Stimulated activated CD4-positive, alpha-beta T cell treated with anti-CD3 and anti-CD28 coated beads, TNF-alpha, amount 100 ng/mL, for 4 hours (primary cell): ENCODE measurements at places on chromosomes 16 and 17.
A peak's percentile ranks its signal among the peaks of the same experiment; 100 is the strongest.

- no peak for DNase-seq
These were observed 12.2 kb upstream of the SLC52A1 start for GRCh38 chr17:5047446-5047845.

DNA sequence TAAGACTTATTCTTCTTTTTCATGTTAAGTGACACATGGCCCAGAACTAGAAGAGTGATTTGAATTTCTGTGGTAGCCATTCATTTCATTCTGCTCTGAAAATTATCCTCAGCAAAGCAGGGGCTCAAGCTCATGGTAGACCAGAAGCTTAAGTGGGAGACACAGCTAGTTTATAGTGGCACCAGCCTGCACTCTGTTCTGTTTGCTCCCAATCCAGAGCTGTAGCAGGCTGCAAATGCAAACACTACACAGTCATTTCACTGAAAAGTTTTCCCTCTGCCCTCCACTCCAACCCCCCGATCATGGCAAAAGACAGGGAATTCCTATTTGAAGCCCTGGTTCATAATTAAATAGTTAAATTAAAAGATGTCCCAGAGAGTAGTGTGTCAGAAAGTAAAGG lies 17.1 kb downstream of the MPP2 start:
- DNase-seq = no peak

- no peak for DNase-seq
These were observed 22.9 kb upstream of the NKD1 start for GRCh38 chr16:50525262-50525661.

- no peak for DNase-seq
These were observed 1.4 kb downstream of the GOT2 start for GRCh38 chr16:58732545-58733247.

DNA sequence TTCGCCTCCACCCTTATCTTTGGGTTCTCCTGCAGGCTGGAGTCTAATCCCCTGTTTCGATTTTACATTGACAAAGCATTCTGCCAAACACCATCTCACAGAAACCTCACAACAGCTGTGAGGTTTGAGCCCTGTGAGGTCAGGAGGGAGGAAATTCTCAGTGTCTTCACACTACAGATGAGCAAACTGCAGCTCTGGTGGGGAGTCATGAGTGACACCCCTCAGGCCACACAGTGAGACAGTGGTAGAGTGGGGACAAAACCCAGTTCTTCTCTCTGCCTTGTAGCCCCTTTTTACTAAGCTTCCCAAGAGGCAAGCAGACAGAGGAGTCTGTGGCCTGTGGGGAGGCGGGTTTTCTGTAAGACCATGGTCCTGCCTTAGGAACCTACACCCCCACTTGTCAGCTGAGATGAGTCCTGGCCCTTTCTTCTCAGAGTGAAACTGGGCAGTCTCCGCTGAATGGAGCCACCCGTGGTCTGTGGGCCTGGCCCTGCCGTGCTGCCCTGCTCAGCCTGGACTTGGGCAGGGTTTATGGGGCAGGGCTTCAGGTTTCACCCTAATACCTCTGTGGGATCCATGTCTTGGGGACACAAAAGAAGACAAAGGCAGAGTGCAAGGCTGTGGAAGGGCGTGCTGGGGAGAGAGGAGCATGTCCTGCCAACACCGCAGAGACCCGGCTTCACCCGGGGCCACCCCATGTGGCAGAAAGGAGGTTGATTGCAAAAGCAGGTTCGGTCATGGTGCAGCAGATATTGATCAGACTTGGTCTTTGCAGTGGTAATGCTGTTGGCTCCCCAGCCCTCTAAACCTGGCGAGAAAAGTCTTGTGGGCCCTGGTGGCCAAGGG lies 59.0 kb downstream of the ABR start:
- no peak for DNase-seq

GRCh38 chr17:66952031-66952524 lies 12.4 kb upstream of the CACNG4 start:
- DNase-seq = no peak

GRCh38 chr16:30659507-30660423 lies 1.5 kb downstream of the FBRS start:
- DNase-seq = peak; percentile 27

DNA sequence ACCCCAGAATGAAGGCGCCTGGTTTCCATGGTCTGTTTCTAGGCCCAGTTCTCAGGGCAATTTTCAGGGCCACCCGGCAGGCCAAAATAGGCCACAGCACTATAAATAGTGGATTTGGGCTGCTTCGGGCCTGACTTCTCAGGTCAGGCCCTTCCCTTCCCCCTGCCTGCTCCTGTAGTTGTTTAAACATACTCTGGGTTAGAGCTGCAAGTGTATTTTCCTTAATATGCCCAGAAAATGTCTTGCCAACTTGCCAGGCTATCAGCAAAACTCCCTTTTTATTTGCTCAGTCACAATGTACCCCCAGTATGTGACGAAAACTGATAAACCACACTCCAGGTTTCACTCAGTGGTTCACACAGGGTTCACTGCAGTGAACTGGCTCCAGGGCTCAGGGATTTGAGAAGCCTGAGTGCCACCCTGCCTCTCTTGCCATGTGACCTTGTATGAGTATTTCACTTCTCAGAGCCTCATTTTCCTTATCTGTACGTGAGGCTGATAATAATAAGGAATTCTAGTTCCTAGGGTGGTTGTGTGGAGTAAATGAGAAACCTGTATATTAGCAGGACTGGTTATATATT lies 76.5 kb downstream of the GPRC5B start:
- no peak for DNase-seq

GRCh38 chr17:56603486-56604238 lies 10.2 kb downstream of the NOG start:
- no peak for DNase-seq

GRCh38 chr16:55369151-55369550 lies 45.1 kb downstream of the IRX6 start:
- DNase-seq = no peak

DNA sequence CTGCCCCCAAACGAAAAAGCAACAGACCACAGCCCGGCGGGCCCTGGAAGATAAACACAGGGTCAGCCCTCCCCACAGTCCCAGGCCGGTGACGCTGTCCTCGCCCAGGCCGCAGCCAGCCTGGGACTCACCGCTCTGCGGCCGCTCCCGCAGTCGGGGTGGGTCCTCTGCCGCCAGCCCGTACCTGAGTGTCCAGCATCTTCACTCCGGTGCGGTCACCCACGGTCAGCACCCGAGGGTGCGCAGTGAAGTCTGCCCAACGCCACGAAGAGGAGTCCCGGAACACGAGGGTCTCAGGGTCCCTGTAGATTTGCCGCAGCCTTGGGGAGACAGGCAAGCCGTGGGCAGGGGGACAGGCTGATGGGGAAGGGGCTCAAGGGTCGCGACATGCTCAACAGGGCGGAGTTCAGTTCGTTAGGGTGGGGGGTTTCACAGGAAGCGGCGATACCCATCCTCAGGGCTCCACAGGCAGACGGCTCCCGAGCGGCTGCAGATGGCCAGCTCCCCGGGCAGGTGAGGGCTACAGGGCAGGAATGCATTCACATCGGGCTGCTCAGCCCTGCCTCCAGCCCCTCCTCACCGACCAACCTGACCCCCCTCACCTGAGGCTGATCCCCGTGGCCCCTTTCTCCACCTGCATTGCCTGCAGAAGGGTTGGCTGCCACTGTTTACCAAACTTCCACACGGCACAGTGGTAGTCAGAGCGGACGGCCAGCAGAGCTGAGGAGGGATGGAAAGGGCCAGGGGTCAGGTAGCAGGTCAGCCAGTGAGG lies 5.5 kb downstream of the TAF1C start:
- DNase-seq = no peak

- DNase-seq = no peak
These were observed 76.3 kb downstream of the JPH3 start for GRCh38 chr16:87678618-87679017.

GRCh38 chr16:2364638-2365210 lies 24.2 kb upstream of the ABCA3 start:
- DNase-seq = no peak

GRCh38 chr16:2157480-2158261 lies 2.1 kb downstream of the TRAF7 start:
- DNase-seq = no peak

DNA sequence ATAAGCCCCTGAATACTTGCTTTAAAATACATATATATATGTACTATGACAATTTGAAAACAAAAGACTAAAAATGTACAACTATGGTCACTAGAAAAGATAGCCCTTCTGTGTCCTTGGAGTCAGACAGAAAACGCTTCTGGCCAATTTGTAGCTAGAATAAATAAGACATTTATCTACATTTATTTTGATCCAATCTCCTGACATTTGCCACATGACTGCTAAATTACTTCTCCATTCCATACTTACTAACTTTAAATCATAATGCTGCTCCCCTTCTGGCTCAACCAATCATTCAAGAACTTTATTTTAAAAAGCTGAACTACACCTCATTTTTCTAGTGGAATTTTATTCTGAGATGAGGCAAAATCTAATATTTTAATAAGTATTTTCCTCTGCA lies 65.8 kb downstream of the CYTH1 start:
- DNase-seq = no peak

DNA sequence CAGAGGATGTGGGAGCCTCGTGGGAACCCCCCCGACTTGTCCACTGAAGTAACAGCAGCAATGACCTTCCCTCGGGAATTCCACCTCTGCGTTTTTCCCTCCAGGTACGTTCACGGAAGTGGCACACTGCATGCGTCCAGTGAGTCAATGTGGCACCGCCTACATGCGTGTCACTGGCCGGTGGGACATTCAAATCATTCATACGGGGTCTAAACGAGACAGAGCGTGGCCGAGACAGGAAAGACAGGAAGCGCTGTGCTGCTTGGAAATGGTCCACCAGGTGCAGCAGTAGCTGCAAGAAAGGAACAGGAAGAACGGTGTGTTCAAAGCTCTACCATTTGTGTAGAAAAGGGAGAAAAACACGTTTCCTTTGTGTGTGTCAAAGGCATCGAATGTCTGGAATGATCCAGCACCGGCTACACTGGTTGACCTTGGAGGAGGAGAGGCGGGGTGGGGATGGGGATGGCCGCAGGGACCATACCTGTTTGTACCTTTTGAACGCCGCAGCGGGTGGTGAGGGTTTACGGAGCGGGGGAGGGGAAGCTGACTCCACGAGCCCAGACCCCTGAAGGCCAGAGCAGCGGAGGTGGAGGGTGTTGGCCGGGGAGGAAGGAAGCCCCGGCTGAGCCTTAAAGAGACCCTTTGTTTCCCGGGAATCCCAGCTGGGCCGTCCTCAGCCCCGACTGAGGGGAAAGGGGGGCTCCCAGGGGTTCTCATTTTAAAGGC lies 1.7 kb upstream of the PGAP6 start:
- DNase-seq = no peak

GRCh38 chr17:41347869-41348760 lies 2.5 kb downstream of the KRT33A start:
- no peak for DNase-seq

- DNase-seq = no peak
These were observed 70.5 kb upstream of the CHMP6 start for GRCh38 chr17:80921159-80921558.
